Chondrocyte (in vitro differentiated cells): ENCODE measurements at places on chromosomes 12 and 14.

- peak; percentile 85 for DNase-seq
Measured at GRCh38 chr14:68961781-68962584, 17.1 kb downstream of the ACTN1 start.

DNA sequence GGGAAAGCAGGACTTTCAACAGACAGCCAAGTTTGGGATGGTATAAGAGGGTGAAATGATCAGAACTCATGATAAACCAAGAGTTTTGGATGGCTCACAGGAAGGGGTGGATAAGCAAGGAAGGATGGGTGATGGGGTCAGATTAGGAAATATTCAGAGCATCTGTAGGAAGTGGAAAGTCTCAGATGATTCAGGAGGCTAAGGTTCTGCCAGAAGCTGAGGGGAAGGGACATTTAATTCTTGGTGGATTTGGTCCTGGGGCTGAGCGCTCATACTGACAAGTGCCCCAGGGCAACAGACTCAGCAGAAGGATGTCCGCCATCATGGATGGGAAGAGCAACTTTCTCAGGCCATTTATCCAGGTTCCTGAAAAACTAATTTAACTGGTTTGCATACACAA, 28.4 kb upstream of the BDKRB2 start:
- DNase-seq = no peak

DNA sequence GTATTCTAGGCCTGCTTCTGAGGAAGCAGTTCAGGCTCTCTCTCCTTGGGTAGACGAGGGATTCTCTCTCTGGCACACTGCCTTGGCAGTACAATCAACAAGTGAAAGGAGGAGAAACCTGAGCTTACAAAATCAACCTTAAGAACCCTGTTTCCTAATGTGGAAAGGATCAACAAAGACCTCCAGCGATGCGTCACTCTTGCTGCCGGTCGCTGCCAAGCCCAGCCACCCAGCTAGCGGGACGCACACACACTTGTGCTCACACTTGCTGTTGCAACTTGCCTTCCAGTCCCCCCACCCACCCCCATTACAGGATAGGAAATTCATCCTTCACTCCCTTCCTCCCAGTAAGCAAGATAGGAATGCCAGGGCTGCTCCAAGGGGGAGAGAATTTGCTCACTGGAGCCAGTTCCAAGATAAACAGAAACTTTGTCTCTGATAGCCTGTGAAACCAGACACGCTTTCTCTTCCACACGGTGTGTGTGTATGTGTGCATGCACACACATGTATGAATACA, 144.3 kb downstream of the BCL11B start:
- DNase-seq = no peak

DNA sequence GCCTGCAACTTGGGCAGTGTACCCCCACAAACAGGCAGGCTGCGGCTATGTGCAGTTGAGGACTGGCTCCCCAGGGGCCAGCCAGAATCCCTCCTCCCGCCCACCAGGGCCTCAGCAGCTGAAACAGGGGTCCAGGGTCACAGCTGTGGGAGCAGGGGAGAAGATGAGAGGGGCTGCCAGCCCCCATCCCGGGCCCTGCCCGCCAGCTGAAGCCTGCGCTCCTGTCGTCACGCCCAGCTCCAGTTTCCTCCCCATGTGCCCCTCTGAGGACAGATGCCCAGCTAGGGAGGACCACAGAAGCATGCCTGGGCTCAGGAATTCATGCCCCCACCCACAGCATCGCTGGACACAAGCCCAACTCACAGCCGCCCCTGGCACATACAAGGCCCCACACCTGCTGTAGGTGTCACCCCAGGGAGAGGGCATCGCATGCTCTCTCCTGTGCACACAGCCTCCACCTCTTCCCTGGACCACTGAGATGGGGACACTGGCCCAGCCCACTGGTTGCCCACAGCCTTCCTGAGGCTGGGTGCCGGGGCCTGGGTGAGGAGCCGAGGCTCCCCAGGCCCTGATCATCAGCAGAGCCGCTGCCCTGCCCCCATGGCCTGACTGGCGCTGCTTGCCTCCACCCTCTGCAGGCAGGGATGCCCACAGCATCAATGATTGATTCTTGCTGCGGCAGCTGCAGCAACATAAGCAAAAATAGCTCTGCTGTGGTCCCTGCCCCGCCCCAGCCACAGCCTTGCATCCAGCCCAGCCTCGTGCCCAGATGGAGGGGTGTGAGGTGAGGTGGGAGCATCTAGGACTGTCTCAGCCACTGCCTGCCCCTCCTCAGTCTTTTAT, 3.7 kb upstream of the CLBA1 start:
- peak; percentile 75 for DNase-seq

- DNase-seq = no peak
Measured at GRCh38 chr14:99648027-99648784, 3.3 kb downstream of the HHIPL1 start.
